ENCODE measurements at places on chromosomes 12 and 14.

- no peak for DNase-seq
Measured at GRCh38 chr12:122412851-122413433, 9.5 kb downstream of the CLIP1 start.

GRCh38 chr14:51023964-51024363 lies 70.9 kb downstream of the TRIM9 start:
- no peak for DNase-seq

GRCh38 chr12:39814626-39815025 lies 195.0 kb upstream of the ABCD2 start:
- no peak for DNase-seq

GRCh38 chr14:103126873-103127304 lies 3.6 kb downstream of the TNFAIP2 start:
- no peak for DNase-seq

DNA sequence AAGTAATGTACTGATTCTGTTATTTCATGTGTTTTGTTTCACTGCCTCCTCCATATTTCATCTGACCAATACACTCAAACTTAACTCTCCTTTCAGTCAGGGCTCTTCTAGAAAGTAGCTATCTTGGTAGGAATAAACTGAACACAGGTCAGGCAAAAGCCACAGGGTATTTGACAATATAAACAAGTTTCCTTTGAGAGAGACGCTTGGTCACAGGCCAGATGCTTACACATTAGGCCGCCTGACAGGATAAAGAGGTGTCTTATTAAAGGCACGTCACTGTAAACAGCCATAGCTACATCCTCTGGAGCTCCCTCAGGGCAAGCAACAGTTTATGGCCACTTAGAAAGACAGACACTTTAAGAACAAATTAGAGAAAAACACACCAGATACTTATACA lies 607.5 kb downstream of the SLC6A15 start:
- DNase-seq = no peak

DNA sequence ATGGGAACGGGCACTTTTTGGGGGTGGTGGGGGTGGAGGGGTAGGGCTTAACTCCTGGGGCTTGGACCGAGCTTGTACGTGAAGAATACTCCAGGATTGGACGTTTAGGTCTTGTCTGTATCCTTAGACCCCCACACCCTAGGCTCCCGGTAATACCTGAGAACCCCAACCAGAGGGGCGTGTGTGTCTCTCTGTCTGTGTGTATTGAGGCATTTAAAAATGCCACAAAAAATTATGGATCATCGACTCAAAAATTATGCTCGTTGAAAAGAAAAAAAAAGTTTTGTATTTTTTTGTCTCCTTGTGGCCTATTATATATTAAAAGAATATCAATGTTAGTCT lies 459 bp downstream of the PPFIBP1 start:
- DNase-seq = no peak

DNA sequence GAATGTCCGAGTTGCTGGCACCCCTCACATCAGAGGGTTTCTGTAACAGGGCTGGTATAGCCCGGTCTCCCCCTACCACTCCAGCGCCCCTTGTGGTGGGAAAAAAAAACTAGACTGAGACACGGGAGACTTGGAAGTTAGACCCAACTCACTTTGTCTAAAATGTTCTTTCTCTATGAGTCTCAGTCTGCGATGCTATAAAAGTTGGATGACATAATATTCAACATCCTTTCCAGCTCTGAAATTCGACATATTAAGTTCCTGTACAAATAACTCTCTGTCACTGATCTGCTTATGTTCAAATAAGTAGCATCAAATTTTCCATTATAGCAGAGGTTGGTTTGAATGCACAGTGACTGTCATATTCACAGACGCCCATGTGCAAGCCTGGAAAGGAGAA lies 25.7 kb upstream of the TC2N start:
- DNase-seq = no peak

DNA sequence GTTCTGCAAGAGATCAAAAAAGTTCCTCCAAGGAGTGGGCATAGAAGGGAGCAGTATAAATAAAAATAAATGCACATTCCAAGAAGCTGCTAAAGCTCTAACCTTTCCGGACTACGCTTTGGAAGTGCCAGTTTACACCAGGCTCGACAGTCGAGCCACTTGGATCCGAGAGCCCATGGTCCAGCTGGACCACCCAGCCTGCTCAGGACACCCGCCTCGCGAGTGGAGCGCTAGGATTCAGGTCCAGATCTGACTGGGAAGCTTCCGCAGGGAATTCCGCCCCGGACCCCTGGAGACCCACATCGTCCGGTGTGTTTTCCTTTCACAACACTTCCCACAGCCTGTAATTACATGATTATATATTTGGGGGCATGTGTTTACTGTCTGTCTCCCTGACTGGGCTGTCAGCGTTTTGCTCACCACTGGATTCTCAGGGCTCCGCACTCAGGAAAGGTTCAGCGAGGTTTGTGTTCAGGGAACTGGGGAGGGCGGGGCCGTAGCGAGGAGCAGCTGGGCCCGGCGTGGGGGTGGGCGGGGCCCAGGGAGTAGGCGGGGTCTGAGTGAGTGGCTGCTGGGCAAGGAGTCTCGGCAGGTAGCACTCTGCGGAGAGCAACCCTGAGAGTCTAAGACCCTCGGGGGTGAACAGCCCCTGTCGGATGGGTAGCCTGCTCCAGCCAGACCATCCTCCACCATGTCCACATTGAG lies 52.3 kb upstream of the TMEM263 start:
- no peak for DNase-seq

GRCh38 chr14:84809158-84809557 lies 720.8 kb upstream of the FLRT2 start:
- DNase-seq = no peak

GRCh38 chr14:51554339-51554920 lies 97.3 kb upstream of the FRMD6 start:
- no peak for DNase-seq

GRCh38 chr14:99201351-99202073 lies 70.5 kb downstream of the BCL11B start:
- DNase-seq = no peak

DNA sequence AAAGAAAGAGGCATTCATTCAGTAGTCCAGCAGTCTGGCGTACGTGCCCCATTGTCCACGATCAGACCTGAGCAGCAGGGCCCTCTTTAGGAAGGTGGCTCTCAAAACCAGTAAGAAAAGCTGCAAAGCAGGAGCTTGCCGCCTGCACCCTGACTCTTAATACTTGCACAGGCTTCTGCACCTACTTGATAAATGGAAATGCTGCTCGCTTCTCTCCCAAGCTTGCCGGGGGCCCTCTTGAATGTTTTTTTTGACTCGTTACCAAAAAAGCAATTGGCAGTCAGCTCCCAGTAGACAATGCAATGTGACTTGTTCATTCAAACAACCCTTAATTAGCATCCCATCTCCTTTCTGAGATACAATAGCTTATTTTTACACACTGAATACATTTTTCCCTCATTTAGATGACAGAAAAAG lies 27.2 kb upstream of the PTPRB start:
- DNase-seq = no peak

DNA sequence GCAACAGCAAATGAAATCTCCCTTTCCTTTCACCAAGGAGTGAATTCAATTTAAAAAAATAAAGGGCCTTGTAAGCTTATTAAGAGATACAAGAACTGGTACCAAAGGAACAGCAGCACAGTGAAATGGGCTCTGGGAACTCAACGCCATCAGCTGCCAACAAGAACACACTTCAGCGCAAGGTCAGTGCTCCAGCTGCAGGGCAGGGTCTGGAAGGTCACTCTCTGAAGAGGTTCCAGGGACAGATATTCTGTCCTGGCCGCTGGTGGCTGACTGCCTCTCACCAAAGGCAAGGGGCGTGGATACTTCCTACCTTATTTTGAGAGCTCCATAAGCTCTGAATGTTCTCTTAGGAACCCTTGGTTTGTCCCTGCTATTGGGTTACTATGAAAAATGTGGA lies 186.6 kb downstream of the CALM1 start:
- DNase-seq = no peak

- DNase-seq = no peak
Measured at GRCh38 chr14:45678163-45678562, 425.2 kb upstream of the MIS18BP1 start.

- no peak for DNase-seq
Measured at GRCh38 chr14:105987563-105987962, 461.2 kb downstream of the TMEM121 start.

GRCh38 chr12:8667270-8667669 lies 4.6 kb upstream of the MFAP5 start:
- no peak for DNase-seq

- DNase-seq = no peak
Measured at GRCh38 chr14:28758253-28758884, 8.2 kb upstream of the FOXG1 start.

DNA sequence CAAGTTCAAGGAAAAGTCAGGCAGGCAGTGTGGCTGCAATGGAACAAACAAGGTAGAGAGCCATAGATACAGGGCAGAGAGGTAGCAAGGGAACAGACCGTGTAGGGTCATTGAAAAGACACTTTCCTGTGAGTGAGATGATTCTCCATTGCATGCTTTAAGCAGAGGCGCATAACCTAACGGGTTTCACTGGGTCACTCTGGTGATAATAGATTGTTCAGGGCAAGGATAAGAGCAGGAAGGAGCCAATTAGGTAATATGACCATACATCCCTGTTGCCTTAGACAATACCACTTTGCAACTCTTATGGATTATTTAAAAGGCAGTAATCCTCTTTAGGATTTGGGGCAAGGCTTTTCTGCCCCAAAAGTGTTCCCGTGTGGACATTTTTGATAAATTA lies 214.1 kb downstream of the PTPRO start:
- DNase-seq = no peak

DNA sequence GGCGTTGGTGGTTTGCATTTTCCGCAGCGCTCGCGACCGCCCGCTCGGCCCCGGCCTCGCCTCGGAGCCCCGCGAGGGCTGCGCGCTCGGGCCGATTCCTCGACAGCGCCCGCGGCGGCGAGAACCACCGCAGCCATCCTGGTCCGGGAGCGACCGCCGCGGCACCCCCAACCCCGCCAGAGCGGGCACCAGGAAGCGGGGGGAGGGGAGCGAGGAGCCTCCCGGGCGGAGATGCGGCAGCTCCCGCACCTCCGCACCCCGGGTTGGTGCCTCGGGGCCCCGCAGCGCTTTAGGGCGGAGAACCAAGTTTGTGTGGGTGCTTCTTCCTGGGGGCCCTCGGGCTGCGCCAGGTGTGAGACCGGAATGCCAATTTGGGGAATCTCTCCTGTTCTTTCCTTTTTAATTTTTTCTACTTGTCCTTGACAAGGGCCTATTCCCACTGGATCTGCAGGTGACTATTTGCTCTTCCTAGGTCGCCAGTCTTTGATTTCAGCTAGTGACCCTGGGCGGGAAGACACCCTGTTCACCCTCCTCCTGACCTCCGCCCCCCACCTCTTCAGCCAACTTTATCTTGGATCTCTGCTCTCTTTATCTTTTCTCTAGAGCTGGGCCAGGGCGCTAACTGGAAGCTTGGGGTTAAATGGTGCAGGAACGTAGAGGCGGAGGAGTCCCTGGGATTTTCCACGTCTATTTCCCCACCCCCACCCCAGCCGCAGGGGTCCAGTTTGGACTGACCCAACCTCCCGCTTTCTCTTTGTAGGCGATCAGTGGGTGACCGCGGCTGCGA lies at the start of gene SOCS2:
SOCS2 (plus strand) TSS at position 751 of the 787 bp plus-strand sequence. CDS start 223 bp downstream, outside the sequence.
- no peak for DNase-seq

- DNase-seq = no peak
Measured at GRCh38 chr14:98259881-98260280, 1012.1 kb downstream of the BCL11B start.

DNA sequence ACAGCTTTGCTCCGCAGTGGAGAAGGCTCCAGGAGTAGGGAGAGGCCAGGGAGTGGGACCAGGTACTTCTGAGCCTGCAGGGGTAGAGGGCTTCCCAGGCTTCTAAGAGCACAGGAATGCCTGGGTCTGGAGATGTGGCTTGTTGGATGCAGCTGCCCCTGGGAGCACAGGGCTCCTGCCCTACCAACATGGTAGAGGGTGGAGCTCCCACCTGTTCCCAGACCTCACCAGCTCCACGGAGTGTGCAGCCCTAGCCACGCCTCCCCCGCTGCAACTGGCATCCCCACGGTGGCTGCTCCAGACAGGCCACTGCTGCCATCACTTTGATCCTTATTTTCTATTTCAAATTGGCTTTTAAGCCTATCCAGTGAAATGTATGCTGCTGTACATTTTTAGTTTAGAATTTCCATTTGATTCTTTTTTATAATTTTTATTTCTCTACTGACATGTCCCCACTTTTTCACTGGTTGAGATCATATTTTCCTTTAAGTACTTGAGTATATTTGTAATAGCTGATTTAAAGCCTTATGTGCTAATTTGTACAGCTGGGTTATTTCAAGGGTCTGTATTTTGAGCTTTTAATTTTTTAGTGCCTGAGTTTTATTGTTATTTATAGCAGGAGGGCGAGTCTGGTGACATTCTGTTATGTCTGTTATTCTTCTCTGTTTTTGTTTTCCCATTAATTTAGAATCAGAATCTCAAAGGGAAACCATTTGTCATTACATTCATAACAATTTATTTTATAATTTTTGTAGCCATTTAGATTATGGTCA lies 78.0 kb downstream of the DERA start:
- no peak for DNase-seq

GRCh38 chr14:21543963-21544362 lies 17.8 kb upstream of the SALL2 start:
- DNase-seq = no peak

DNA sequence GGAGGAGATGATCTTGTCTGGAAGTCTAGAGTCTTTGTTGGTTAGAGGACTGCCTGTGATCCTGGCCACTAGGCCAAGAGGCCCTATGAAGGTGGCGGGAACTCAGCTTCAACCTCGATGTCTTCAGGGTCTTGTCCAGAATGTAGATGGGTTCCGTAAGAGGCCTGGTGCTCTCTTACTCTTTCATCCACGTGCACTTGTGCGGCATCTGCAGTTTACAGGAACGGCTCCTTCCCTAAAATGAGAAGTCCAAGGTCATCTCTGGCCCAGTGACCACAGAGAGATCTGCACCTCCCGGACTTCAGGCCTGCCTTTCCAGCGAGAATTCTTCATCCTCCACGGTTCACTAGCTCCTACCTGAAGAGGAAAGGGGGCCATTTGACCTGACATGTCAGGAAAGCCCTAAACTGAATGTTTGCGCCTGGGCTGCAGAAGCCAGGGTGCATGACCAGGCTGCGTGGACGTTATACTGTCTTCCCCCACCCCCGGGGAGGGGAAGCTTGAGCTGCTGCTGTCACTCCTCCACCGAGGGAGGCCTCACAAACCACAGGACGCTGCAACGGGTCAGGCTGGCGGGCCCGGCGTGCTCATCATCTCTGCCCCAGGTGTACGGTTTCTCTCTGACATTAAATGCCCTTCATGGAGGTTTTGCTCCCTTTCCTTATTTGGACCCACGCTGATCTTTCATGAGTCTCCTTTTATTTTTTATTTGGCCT lies 17.7 kb downstream of the WNT5B start:
- no peak for DNase-seq

- no peak for DNase-seq
Measured at GRCh38 chr12:93977081-93977480, 171.3 kb upstream of the PLXNC1 start.

GRCh38 chr12:106415134-106415533 lies 57.6 kb downstream of the POLR3B start:
- no peak for DNase-seq

- DNase-seq = no peak
Measured at GRCh38 chr12:76272287-76272686, 75.9 kb downstream of the BBS10 start.

Measured in D721Med (cell line).